ENCODE measurements at places on chromosomes 6 and 20. TPM values are rescaled to one million over a fixed set of nuclear protein-coding genes. Genes with fewer than 3 reads are reported as not detected.

The OPN5 gene
- not detected for total RNA-seq

The SEL1L2 gene
- not detected for total RNA-seq

The CDS2 gene
- 46.3 TPM for total RNA-seq

The FANCE gene
- 2.9 TPM for total RNA-seq

The PRRT1 gene
- 0.67 TPM for total RNA-seq

The NRSN1 gene
- total RNA-seq, result not detected

The CTCFL gene
- not detected for total RNA-seq

The LINC00237 gene
- total RNA-seq, result not detected

The SDC4 gene
- total RNA-seq, result 125 TPM

DNA sequence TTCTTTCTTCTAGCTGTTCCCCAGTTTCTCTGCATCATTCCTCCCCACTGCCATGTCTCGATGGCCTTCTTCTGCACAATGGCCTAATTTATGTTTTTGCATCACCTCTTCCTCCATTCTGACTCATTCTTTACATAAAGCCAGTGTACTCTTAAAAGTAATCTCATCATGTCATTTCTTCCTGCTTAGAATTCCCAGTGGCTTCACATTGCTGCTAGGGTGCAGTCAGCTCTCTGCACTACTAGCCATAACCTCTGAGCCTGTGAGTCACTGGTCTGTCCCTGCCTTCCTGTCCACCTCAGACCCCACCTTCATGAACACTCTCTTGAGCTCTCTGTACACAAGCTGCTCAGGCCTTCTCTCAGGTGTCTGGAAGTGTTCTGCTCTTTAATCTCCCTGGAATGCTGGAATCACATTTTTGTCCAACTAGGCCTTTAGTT, 24.1 kb upstream of the TRIM27 start:
- H3K36me3 ChIP-seq, result no peaks in the 10 kb centered on the region
- H3K4me3 ChIP-seq, result no peak overlapping the region
- no peak overlapping the region for H3K27ac ChIP-seq
- no peaks in the 10 kb centered on the region for H3K27me3 ChIP-seq
- peaks cover 6% of the 10 kb centered on the region for H3K4me1 ChIP-seq

- H3K36me3 ChIP-seq, result no peaks in the 10 kb centered on the region
- H3K27ac ChIP-seq, result peak overlapping the region; percentile 100
- DNase-seq, result no peak
- no peak overlapping the region for H3K4me3 ChIP-seq
- peaks cover 87% of the 10 kb centered on the region for H3K4me1 ChIP-seq
Observed at GRCh38 chr6:43123461-43124314, 47.4 kb upstream of the SRF start.

GRCh38 chr20:2399390-2399789, 18.7 kb downstream of the TGM6 start:
- H3K27ac ChIP-seq, result no peak overlapping the region
- H3K4me1 ChIP-seq, result no peaks in the 10 kb centered on the region
- no peak overlapping the region for H3K4me3 ChIP-seq
- no peaks in the 10 kb centered on the region for H3K27me3 ChIP-seq
- H3K36me3 ChIP-seq, result no peaks in the 10 kb centered on the region

GRCh38 chr20:48155268-48155667, 370.0 kb upstream of the SULF2 start:
- no peaks in the 10 kb centered on the region for H3K4me1 ChIP-seq
- H3K27me3 ChIP-seq, result peaks cover 43% of the 10 kb centered on the region
- H3K4me3 ChIP-seq, result no peak overlapping the region

DNA sequence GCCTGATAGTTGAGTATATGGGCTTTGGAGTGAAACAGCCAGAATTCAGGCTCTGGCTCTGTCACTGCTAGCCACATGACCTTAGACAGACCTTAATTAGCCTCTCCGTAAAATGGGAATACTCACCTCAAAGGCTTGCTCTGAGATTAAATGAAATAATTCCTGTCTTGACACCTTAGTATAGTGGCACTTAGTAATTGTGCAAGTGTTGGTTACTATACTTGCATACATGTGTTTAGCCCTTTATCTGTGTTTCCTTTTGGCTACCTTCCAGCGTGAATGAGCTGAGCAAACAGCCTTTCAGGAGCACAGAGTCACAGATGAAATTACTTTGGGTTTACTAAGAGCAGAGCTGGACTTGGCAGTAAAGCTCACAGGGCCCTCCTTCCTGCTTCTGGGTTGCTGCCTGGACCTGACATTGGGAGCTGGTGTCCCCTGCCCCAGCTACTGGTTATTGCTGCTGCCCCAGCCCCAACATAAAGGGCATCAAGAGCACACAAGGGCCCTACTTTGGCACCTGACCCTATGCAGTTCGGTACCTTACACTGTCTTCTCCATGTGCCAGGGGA, 32.8 kb downstream of the CD164 start:
- H3K4me3 ChIP-seq, result no peak overlapping the region
- H3K27ac ChIP-seq, result no peak overlapping the region
- no peaks in the 10 kb centered on the region for H3K4me1 ChIP-seq
- peak; percentile 60 for DNase-seq
- H3K27me3 ChIP-seq, result no peaks in the 10 kb centered on the region

DNA sequence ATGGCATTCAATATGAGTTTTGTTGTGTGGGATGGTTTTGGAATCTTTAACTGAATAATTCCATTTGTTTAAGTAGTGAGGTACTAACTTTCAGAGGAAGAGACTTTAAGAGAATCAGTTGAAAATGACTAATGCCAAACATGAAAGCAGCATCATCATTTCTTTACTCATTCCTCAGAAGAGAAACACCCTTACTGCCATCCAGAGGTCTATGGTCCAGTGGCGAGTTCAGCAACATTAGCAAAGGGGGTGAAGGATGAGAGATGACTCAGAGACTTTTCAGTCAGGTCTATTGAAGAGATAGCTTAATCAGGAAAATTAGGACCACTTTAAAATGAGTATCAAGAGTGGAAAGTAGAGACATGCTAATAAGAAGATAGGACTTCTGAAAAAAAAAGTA, 118.8 kb downstream of the COL19A1 start:
- H3K4me3 ChIP-seq, result no peak overlapping the region
- H3K36me3 ChIP-seq, result no peaks in the 10 kb centered on the region
- H3K27me3 ChIP-seq, result no peaks in the 10 kb centered on the region
- no peaks in the 10 kb centered on the region for H3K4me1 ChIP-seq
- no peak overlapping the region for H3K27ac ChIP-seq

DNA sequence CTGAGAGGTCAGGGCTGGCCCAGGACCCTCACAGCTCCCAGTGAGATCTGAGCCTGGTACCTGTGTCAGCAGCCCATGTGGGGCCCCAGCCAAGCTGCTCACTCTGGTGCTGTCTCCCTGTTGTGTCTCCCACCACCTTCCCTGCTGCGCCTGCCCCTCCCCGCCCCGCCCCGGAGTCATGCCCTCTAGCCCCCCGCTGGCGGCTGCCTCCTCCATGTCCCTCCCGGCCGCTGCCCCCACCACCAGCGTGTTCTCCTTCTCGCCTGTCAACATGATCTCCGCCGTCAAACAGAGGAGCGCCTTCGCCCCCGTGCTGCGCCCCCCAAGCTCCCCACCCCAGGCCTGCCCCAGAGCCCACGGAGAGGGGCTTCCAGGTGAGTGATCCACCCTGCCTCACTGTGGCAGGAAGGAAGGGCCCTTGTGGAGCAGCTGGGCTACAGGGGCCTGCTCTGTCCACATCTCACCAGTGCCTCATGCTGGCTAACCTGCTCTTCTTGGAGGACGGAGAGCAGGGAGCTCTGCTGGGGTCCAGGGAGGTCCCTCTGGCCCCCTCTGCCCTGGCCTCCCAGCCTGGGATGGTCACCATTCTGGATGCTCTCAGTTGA, 44.9 kb downstream of the CPXM1 start:
- H3K36me3 ChIP-seq, result no peaks in the 10 kb centered on the region
- H3K4me1 ChIP-seq, result peaks cover 15% of the 10 kb centered on the region
- H3K27ac ChIP-seq, result no peak overlapping the region
- peaks cover 46% of the 10 kb centered on the region for H3K27me3 ChIP-seq
- no peak overlapping the region for H3K4me3 ChIP-seq
- no peak for DNase-seq

DNA sequence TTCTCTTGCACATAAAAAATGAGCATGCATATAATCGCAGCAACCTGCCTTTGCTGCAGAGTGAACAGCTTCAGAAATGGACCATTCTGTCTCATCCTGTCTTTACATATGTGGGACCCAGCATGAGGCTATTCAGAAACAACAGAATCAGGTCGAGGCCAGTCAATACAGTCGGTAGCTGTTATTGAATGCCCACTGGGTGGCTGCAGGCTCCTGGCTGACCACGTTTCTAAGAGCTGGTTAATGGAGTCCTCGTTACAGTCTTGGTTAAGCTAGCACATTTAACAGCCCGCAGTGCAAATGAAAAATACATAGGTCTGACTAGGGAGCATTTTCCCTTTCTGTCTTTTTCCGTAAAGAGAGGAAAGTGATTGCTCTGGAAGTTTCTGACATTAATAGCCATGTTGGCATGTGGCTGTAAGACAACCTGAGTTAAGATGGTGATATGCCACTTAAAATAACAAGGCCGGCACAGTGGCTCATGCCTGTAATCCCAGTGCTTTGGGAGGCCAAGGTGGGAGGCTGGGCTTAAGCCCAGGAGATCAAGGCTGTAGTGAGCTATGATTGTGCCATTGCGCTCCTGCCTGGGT, 75.0 kb downstream of the SHLD1 start:
- peaks cover 4% of the 10 kb centered on the region for H3K4me1 ChIP-seq
- no peak overlapping the region for H3K4me3 ChIP-seq
- DNase-seq, result no peak
- H3K36me3 ChIP-seq, result no peaks in the 10 kb centered on the region
- no peaks in the 10 kb centered on the region for H3K27me3 ChIP-seq

- no peak overlapping the region for H3K4me3 ChIP-seq
- no peak overlapping the region for H3K27ac ChIP-seq
- H3K36me3 ChIP-seq, result no peaks in the 10 kb centered on the region
- H3K4me1 ChIP-seq, result peaks cover 2% of the 10 kb centered on the region
- H3K27me3 ChIP-seq, result peaks cover 4% of the 10 kb centered on the region
Observed at GRCh38 chr6:159914565-159914923, 23.8 kb downstream of the MAS1 start.

GRCh38 chr6:105592329-105592728, 189.4 kb upstream of the PREP start:
- peaks cover 54% of the 10 kb centered on the region for H3K4me1 ChIP-seq
- H3K27ac ChIP-seq, result peak overlapping the region; percentile 71
- H3K4me3 ChIP-seq, result no peak overlapping the region
- DNase-seq, result peak; percentile 98

GRCh38 chr6:168799067-168799466, 358.1 kb downstream of the SMOC2 start:
- H3K4me1 ChIP-seq, result no peaks in the 10 kb centered on the region
- no peak overlapping the region for H3K27ac ChIP-seq

DNA sequence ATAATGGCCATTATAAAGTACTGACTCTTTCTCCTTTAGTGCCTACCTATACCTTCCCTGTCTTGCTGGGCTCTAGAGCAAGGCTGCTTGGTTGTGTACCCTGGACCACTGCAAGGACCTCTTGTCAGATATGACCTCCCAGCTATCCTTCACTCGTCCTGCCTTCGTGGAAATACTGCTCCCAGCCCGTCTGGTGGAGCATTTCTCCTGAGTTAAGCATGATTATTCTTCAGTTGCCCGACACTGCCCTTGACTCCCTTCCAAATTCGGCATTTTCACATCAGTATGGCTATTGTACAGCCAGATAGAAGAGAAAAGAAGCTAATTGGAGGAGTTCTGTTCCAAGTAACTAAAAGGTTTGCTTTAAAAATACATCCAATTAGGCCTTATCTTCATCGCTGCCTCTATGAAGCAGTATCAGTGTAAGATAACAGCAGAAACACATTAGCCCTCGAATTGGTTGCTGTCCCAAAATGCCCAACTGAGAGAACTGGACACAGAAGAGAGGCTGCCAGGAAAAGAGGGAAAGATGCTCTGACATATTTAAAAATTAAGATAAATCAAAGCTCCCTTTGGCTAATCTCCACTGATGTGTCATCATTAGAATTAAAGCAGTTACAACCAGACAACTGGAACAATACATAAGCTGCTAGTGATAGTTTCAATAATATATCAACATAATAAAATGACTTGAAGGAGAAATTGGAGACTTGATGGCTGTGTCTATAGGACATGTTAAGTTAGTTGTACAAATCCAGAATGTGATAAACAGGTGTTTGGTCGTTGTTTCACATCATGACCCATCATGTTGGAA, 54.4 kb downstream of the OPRM1 start:
- no peak overlapping the region for H3K27ac ChIP-seq
- H3K4me1 ChIP-seq, result no peaks in the 10 kb centered on the region
- H3K4me3 ChIP-seq, result no peak overlapping the region
- no peak for DNase-seq
- H3K27me3 ChIP-seq, result no peaks in the 10 kb centered on the region

- no peaks in the 10 kb centered on the region for H3K4me1 ChIP-seq
- DNase-seq, result no peak
- H3K27me3 ChIP-seq, result peaks cover 13% of the 10 kb centered on the region
- H3K27ac ChIP-seq, result no peak overlapping the region
- H3K36me3 ChIP-seq, result no peaks in the 10 kb centered on the region
- no peak overlapping the region for H3K4me3 ChIP-seq
Observed at GRCh38 chr20:57237585-57237953, 28.9 kb downstream of the BMP7 start.

DNA sequence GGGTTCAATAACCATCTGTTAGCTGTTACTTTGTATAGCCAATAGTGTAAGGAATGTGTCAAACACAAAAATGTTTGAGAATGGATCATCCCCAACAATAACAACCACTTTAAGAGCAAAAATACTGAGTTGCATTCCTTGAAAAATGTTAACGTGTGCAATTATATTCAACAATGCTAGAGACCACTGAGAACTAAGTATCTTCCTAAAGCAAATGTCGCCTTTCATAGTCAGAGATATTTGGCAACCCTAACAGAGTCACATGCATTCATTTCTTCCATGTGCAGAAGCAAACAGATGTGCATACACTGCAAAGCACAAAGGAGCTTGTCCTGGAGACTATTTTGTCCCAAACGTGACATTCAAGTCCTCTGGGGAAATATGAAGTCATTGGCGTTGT, 448.6 kb downstream of the GJA1 start:
- H3K27me3 ChIP-seq, result no peaks in the 10 kb centered on the region
- peaks cover 8% of the 10 kb centered on the region for H3K4me1 ChIP-seq
- peak; percentile 53 for DNase-seq
- H3K4me3 ChIP-seq, result no peak overlapping the region

GRCh38 chr6:48401016-48401415, 290.0 kb upstream of the PTCHD4 start:
- no peak overlapping the region for H3K4me3 ChIP-seq
- no peak overlapping the region for H3K27ac ChIP-seq
- H3K36me3 ChIP-seq, result no peaks in the 10 kb centered on the region
- H3K4me1 ChIP-seq, result no peaks in the 10 kb centered on the region
- no peak for DNase-seq

- peaks cover 11% of the 10 kb centered on the region for H3K4me1 ChIP-seq
- no peak overlapping the region for H3K4me3 ChIP-seq
- peak; percentile 90 for DNase-seq
- no peaks in the 10 kb centered on the region for H3K36me3 ChIP-seq
- H3K27me3 ChIP-seq, result no peaks in the 10 kb centered on the region
Observed at GRCh38 chr6:100269189-100269588, 195.5 kb downstream of the SIM1 start.

- no peak overlapping the region for H3K27ac ChIP-seq
- no peak overlapping the region for H3K4me3 ChIP-seq
- no peaks in the 10 kb centered on the region for H3K4me1 ChIP-seq
Observed at GRCh38 chr20:9166153-9166780, 97.4 kb downstream of the PLCB4 start.

GRCh38 chr6:38554700-38555413, 84.9 kb downstream of the BTBD9 start:
- no peaks in the 10 kb centered on the region for H3K36me3 ChIP-seq
- H3K27me3 ChIP-seq, result no peaks in the 10 kb centered on the region
- peak overlapping the region; percentile 40 for H3K27ac ChIP-seq

- H3K27ac ChIP-seq, result no peak overlapping the region
- H3K36me3 ChIP-seq, result no peaks in the 10 kb centered on the region
- H3K4me3 ChIP-seq, result no peak overlapping the region
- peak; percentile 64 for DNase-seq
- H3K4me1 ChIP-seq, result peaks cover 5% of the 10 kb centered on the region
Observed at GRCh38 chr20:20549704-20550103, 162.7 kb downstream of the RALGAPA2 start.
